CD4-positive, alpha-beta T cell (primary cell): ENCODE measurements at places on chromosomes 2 and 18.

GRCh38 chr2:239585422-239585821 is 184.6 kb upstream of the HDAC4 start:
- peaks cover 3% of the 10 kb centered on the region for H3K4me1 ChIP-seq
- no peak for DNase-seq
- no peak overlapping the region for H3K4me3 ChIP-seq
- no peak overlapping the region for H3K27ac ChIP-seq
- no peaks in the 10 kb centered on the region for H3K27me3 ChIP-seq
- no peaks in the 10 kb centered on the region for H3K36me3 ChIP-seq

DNA sequence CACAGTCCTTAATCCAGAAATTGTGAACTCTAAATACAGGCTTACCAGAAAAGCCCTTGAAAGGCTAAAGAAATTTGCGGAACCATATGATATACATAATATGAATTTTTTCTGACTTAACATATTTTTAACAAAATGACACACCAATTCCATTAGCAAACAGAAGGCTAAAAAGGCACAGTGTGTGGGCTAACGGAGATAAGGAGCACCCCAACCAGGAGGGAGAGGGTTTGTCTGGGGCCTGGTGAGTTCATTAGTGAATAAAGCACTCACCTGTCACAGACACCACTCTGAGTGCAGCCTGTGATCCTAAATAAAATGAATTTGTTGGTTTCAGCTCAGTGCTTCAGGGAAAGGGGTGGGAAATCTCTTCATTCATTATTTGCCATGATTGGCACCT is 2.7 kb upstream of the FECH start:
- H3K27ac ChIP-seq = no peak overlapping the region
- no peak for DNase-seq
- no peak overlapping the region for H3K4me3 ChIP-seq

GRCh38 chr18:79698668-79699335 is 19.2 kb downstream of the CTDP1 start:
- no peak overlapping the region for H3K4me3 ChIP-seq
- H3K4me1 ChIP-seq = no peaks in the 10 kb centered on the region
- H3K27ac ChIP-seq = no peak overlapping the region
- H3K36me3 ChIP-seq = peaks cover 79% of the 10 kb centered on the region
- no peak for DNase-seq

GRCh38 chr2:14524803-14525080 is 107.8 kb upstream of the LRATD1 start:
- H3K4me1 ChIP-seq = no peaks in the 10 kb centered on the region
- H3K4me3 ChIP-seq = no peak overlapping the region
- no peak for DNase-seq
- H3K27ac ChIP-seq = no peak overlapping the region
- H3K36me3 ChIP-seq = no peaks in the 10 kb centered on the region

GRCh38 chr2:212892193-212892592 is 259.2 kb downstream of the IKZF2 start:
- no peaks in the 10 kb centered on the region for H3K36me3 ChIP-seq
- no peak overlapping the region for H3K27ac ChIP-seq
- H3K4me3 ChIP-seq = no peak overlapping the region

DNA sequence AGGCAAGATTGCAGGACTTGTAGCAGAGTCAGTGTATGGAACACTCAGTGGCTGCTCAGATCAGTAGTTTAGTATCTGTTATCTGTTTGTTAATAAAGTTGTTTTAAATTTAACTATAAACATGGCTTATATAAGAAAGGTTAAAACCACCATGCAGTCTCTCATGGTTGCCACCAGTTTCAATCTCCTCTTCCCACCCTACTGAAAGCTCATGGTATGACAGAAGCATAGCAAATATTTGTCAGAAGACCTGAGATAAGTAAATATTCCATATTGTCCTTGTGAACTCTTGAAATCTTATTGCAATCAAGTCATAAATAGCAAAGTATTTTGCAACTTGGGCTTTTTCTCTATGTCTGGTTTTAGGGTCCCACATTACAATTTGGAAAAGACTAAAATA is 2.1 kb upstream of the COL5A2 start:
- no peak overlapping the region for H3K27ac ChIP-seq
- no peaks in the 10 kb centered on the region for H3K27me3 ChIP-seq
- DNase-seq = no peak
- H3K4me1 ChIP-seq = peaks cover 4% of the 10 kb centered on the region

DNA sequence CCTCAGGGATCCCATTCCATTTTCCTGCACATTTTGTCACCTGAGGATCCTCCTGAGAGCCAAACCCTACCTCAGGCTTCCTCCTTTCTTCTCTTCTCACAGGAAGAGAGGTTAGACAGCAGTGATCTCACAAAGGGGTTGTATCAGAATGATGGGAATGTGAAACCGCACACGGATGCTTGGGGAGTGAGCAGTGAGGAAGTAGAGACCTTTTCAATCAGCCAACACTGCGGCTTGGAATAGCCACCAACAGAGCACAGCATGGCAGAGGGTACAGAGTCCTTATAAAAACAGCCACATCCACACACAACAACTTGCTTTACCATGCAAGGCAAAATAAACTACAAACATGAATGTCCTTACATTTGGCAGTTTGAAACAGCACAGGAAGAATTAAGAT is 8.7 kb downstream of the TMEM182 start:
- no peaks in the 10 kb centered on the region for H3K4me1 ChIP-seq
- DNase-seq = no peak
- no peak overlapping the region for H3K4me3 ChIP-seq
- no peaks in the 10 kb centered on the region for H3K27me3 ChIP-seq
- H3K36me3 ChIP-seq = no peaks in the 10 kb centered on the region
- H3K27ac ChIP-seq = no peak overlapping the region

DNA sequence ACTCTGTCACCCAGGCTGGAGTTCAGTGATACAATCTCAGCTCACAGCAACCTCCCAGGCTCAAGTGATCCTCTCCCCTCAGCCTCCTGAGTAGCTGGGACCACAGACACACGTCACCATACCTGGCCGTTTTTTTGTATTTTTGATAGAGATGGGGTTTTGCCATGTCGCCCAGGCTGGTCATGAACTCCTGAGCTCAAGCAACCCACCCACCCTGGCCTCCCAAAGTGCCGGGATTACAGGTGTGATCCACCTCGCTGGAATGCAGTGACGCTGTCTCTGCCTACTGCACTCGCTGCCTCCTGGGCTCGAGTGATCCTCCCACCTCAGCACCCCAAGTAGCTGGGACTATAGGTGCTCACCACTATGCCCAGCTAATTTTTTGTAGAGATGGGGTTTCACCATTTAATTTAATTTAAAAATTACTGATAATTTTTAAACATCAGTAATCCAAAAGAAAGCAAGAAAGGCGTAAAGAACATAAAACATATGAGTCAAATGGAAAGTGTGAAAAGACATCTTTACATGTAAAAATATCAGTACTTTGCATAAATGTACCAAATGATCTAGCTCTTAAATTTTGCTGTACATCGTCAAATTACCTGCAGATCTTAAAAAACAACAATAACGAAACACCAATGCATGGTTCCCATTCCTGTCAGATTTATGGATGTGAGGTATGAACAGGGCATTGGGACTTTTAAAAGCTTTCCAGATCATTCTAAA is 2.8 kb upstream of the ZNF236 start:
- H3K4me1 ChIP-seq = peaks cover 37% of the 10 kb centered on the region
- no peak overlapping the region for H3K4me3 ChIP-seq
